Upper lobe of right lung (tissue), 1 donor: ENCODE measurements at places on chromosomes 1 and 21.
A peak's percentile ranks its signal among the peaks of the same experiment; 100 is the strongest.

DNA sequence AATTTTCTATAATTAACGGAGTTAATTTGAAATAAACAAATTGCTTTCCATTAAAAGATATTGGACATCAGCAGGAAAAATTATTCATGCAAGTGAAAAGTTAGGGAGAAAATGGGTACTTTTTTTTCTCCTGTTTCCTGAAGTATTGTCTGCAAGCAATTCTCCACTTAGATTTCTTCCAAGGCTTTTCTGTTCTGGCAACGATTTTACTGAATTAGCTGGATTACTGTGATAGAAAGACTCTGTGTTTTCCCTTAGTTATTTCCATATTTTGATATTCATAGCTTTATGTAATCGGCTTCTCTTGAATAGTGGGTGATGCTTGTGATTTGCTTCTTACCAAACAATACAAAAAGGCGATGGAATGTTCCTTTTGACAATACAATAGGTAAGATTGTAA lies 1333.9 kb downstream of the AMY1C start:
- no peak for DNase-seq

DNA sequence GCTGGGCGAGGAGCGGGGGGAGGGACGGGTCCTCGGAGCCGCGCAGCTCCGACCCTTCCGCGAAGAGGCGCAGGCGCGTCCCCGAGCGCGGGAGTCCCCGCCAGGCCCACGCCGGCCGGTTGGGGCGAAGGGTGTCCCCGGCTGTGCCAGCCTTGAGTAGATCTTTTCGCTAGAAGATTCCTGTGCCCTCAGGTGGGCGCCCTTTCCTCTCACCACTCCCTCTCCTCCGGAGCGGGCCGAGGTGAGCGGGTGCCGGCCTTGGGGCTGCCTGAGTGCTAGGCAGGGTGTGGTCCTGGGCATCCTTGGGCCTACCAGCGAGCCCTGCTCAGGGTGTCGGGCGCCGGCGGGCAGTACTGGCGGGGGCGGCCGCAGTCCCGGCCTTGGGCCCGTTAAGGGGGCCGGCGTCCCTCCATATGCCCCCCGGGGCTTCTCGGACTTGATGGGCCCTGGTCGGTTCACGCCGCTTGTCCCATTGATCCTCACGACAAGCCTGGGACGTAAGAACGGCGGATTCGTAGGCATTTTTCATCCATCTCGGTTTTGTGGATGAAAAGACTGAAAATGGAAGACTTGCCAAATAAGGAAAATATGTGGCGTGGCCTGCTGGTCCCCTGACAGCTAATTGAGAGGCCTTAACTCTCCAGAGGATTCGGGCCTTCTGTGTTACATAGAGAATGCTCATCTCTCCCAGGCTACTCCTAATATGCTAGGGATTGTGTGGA lies 712 bp downstream of the DEGS1 start:
- DNase-seq = peak; percentile 88

DNA sequence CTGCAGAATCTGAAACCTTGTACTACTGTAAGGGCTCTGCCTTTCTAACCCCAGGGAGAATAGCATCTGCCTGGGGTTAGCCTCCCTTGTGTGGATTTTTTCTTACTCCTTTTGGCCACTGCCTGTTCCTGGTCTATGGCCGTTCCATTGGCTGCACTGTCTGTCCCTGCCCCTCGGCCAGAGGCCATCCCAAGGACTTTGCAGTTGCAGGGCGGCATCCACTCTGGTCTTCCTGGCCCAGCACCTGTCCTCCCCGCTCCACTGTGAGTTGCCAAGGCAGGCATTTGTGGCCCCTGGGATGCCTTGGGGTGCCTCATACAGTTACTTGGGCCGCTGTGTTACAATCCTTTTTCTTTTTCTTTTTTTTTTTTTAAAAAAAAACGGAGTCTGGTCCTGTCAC lies 45.8 kb downstream of the PDE9A start:
- peak; percentile 49 for DNase-seq

DNA sequence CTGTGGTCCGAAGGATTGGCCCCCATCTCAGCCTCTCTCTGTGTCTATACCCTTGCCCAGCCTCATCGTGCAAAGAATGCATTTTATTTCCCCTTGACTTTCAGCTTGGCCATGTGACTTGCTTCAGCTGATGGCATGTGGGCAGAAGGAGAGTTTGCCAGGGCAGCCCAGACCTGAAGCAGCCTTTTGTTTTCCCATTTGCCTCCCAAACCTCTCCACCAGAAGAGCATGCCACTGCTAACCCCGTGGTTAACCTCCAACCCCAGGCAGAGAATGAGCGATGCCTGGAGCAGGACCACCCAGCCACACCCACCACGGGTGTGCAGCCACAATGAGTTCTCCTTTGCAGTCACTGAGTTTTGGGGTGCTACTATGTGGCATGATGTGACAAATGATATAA lies 136.4 kb downstream of the SETD4 start:
- no peak for DNase-seq

DNA sequence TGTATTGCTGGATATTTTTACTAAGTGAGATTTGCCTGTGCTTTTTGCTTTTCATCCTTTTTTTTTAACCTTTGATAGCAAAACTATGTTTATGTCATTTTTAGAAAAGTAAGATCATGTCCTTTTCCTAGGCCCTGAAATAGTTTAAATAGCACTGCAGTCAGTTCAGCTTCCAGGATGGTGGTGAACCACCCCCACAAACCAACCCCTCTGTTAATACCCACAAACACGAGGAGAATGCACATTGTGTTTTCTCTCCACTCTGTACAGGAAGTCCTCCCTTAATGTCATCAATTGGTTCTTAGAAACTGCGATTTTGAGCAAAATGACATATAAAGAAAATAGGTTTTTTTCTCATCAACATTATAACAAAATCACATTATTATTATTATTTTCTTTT lies 117.7 kb upstream of the DSCAM start:
- DNase-seq = no peak

GRCh38 chr1:9399510-9400424 lies 107.1 kb downstream of the SPSB1 start:
- DNase-seq = no peak

GRCh38 chr1:165330483-165330882 lies 26.0 kb downstream of the LMX1A start:
- DNase-seq = no peak

GRCh38 chr1:37825506-37825905 lies 17.5 kb upstream of the YRDC start:
- DNase-seq = no peak
